ENCODE measurements at places on chromosomes 13 and 19.

GRCh38 chr19:14558370-14559066 lies 13.3 kb downstream of the NDUFB7 start:
- no peak for DNase-seq

GRCh38 chr13:94033098-94033497 lies 446.4 kb downstream of the DCT start:
- DNase-seq = no peak

- DNase-seq = no peak
Observed at GRCh38 chr13:39916330-39916729, 260.9 kb downstream of the COG6 start.

DNA sequence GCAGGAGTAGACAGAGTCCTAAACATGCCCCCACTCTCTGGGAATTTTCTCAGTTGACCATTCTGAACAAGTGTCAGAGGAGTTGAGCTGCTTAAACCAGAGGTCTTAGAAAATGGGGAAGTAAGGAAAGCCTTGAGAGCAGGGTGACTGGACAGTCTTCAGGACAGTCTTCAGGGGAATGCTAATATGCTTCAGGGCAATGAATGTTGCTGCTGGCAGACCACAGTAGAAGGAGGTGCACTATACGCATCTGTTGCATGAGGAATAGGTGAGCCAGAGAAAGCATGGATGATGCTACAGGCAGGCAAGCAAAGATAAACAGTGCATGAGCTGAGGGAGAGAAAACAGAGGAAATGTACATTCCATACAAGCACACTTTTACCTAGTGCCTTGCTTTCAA lies 196.6 kb upstream of the GPR12 start:
- no peak for DNase-seq

- no peak for DNase-seq
Observed at GRCh38 chr13:80783926-80784565, 443.1 kb upstream of the SPRY2 start.

DNA sequence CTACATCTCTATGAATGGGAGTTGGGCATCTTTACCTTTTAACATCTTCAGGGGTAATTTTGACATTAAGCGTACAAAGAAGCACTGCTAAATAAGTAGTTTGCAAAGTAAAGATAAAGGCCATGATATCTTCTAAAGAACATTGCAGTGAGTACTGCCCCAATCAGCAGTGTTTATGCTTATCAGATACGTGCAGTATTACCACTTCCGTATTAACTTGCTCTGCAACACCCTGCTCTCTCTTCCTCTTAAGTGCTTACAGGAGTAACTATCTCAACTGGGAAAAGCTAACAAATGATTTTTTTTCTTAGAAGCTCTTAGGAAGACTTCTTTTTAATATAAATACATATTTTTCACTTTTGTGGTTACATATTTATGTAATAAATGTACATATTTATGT lies 793.7 kb upstream of the SLC10A2 start:
- no peak for DNase-seq
